ENCODE measurements at places on chromosomes 6 and 20.

- DNase-seq, result no peak
These were observed 29.8 kb downstream of the DAAM2 start for GRCh38 chr6:39821742-39822532.

DNA sequence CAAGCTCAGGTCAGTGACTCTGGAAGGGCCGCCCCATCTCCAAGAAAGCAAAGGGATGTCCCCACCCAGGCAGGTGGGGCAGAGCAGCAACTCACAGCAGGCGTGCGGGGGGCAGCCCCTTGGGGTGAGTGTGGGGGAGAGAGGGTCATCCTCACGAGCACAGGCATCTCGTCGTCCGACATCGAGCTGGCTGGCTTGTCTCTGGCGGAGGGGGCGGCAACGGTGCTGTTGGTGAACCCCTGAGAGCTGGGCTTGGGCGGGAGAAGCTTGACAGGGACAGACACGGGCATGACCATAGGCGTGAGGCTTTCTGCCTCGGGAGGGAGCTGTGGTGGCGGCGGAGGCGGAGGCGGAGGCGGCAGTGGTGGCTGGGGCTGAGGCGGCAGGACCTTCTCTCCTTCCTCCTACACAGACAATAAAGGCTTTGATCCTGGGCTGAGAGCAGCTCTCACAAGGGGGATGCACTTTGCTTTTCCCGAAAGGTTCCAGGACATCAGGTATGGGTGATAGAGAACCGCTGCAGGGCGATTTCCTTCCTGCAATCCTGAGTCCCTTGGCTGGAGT is 45.6 kb upstream of the MRPS10 start:
- no peak for DNase-seq

- DNase-seq, result no peak
These were observed 303.6 kb downstream of the TFAP2C start for GRCh38 chr20:56932575-56933330.

DNA sequence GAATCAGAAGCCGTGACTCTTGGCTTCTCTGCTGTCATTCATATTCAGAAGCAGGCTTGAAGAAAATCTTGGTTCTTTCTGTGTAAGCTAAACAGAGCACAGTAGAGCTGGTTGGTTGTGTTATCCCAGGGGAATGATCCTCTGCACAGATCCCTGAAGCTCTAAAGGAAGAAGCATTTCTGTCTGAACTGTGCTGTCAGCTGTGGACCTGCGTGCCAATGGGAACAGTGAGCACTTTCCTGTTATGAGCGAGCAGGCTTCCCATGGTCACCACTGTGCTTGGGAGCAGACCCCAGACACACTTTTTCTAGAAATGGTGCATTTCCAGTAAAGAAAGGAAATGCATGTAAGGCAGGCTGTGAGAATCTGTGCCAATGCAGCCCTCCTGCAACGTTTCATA is 490.2 kb downstream of the EPM2A start:
- DNase-seq, result no peak

DNA sequence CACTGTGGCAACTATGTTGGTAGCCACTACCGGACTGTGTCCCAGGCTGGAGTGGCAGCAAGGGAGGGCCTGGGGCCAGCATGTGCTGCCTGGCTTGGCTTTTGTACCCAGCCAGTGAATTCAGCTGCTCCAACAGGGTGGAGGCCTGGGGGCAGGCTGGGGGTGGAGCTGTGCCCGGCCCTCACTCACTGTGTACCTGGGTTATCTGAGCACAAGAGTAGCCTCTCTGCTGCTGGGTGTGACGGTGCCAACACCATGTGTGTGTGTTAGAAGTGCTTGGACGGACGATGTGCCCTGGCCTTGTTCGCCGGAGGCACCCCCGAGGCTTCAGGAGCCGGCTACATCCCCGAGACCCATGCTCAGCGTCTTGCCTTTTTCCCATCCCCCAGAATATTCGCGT is 49.2 kb downstream of the EFCAB8 start:
- no peak for DNase-seq

DNA sequence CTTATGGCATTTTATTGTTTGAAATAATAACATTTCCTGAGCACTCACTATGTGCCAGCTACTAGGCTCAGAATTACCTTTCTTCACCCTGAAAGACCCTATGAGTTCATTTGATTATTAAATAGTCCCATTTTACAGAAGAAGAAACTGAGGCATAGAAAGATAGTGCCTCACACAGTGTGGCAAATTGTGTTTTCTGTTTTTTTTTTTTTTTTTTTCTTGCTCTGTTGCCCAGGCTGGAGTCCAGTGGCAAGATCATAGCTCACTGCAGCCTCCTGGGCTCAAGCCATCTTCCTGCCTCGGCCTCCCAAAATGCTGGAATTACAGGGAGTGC is 59.7 kb upstream of the PTPN1 start:
- DNase-seq, result no peak

DNA sequence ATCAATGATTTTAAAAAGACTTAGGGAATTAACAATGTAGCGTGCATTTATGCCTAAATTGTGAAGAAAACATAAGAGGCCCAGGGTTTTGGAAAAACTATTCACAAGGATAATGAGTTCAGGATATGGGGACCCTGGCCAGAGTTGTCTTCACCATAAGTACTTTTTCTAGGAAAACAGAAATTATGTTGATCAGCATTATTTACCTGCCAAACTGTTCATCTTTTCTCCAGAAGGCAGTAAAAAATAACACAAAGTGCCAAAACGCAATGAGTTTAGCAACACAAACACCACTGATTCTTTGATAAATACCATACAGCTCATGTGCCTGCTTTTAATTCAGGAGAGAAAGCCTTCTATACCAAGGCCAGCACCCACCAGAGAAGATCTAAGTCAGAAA is 43.1 kb downstream of the SNAP25 start:
- DNase-seq, result no peak

DNA sequence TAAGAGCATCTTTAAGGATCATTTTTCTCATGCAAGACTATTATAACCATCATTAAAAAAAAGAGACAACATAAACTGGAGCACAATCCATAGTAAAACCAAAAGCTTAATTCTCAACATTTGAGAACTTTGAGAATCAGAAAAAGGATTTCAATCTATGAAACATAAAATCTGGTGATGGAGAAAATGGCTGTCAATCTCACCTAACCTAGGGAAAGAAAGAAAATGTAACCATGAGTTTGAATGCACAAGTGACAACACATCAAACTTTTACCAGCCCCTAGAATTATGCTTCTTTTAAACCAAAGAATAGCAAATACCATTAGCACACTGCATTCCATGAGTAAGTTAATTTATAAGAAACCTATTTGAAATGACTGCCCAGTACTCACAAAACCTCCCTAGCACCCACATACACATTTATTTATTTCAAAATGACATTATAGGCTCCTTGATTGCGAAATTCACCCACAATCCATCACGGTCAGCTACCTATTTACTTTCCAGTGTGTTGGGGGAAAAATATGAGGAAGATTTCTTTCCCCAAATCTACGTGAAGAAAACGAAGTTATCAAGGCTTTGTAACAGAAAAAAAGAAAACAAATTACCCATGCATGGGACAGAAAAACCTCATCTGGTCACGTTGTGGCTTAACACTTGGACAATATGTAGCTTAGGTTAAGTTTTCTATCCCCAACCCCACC is 828 bp downstream of the ASCC3 start:
- DNase-seq, result no peak

GRCh38 chr6:169701311-169701953 is 397 bp downstream of the WDR27 start:
- no peak for DNase-seq

DNA sequence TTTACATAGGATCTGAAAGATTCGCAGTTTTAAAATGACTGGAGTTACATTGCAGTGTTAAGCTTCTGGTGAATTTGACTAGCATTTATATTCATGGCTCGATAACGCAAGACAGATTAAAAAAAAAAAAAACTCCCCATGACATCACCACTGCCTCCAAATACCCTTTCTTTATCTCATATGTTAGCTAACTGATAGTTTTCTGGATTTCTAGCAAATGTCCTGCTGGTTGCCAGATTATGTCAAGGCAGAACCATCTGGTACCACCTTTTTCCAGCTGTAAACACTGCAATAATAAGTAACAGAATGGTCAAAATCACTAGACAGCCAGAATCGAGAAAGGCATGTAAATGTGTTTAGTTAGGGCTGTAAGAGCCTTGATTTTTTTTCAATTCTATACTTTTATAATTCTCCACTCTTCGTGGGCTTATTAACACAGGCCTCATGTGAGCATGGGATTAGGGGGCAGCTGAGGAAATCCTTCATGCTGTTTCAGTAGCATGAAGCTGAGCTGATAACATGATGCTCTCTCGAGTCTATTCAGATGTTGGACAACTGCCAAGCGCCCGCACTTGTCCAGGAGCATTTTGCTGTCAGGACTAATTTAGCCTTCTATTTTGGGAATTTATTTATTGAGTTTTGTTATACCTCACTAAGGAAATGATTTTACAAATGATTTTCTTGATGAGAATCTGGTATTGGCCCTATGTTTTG is 166.0 kb upstream of the SCGN start:
- no peak for DNase-seq

All from H1 (cell line).